ENCODE measurements at places on chromosomes 11 and 22.

- DNase-seq: no peak
Observed at GRCh38 chr11:100674212-100674611, 12.9 kb upstream of the ARHGAP42 start.

DNA sequence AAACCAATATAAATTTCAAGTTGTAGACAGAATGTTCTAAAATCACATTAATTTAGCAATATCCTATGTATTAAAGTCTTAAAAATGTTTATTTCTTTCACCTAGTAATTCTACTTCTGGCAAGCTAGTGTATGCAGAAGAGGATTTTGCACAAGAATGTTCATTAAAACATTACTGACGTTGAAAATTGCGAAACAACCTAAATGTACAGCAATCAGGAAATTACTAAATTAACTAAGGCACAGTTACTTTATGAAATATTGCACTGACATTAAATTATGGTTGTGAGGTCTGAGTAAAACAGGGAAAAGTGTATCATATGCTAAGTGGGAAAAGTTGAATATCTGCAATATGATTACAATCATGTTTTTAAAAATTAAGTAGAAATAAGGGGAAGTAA is 4.1 kb downstream of the SLC36A4 start:
- DNase-seq: no peak

- DNase-seq: no peak
Observed at GRCh38 chr11:57483562-57483918, 23.2 kb downstream of the RTN4RL2 start.

DNA sequence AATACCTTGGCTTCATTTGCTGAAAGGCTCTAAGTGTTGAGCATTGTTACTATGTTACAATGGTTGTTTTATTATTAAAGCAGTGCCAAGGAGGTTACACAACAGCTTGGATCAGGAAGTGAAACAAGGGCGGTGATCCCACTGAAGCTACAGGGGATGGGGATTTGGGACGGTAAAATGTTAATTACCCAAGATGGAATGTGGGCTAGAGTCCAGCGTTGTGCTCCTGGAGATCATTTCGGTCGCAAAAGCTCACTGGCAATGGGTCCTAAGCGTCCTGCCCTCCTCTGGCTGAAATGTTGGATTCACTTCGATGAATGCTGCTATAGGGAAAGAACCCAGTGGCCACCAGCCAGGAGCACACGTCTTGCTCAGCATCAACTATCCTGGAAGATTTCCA is 48.3 kb downstream of the FAM83F start:
- DNase-seq: no peak

GRCh38 chr22:36052505-36052941 is 23.9 kb upstream of the RBFOX2 start:
- no peak for DNase-seq

GRCh38 chr11:69002570-69003231 is 10.3 kb downstream of the MRGPRF start:
- no peak for DNase-seq

GRCh38 chr11:1514336-1515061 is 27.9 kb upstream of the MOB2 start:
- DNase-seq: no peak

GRCh38 chr11:133162227-133162626 is 370.1 kb downstream of the OPCML start:
- no peak for DNase-seq

DNA sequence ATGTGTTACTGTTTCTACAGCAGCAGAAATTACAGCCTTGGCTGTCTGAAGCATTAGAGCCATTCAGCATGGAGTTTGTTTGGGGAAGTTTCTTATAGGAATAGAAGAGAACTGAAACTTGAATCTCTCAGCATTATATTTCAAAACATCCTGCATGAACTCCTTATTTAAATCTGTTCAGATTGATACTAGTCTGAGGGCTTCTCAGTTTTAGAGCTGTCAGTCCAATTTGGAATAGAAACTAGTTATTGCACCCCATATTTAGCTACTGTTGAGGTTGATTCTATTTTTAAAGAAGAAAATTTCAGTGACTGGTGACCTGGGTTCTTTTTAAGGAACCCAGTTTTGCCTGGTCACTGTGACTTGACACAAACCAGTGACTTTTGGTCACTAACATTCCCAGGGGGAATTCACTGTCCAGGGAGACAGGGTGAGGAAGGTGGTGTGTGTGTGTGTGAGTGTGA is 126.0 kb upstream of the TTC12 start:
- no peak for DNase-seq

DNA sequence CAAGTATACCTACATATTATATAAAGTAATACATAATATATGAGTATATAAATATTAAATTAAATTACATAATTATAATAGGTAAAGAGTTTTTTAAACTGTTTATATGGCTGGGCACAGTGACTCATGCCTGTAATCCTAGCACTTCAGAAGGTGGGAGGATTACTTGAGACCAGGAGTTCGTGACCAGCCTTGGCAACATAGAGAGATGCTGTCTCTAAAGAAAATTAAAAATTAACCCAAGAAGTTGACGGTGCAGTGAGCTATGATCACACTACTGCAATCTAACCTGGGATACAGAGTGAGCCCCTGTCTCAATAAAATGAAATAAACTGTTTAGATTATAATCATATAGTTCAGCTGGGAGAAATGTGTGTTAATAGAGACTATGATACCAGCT is 363.0 kb downstream of the DDX10 start:
- no peak for DNase-seq

GRCh38 chr22:19942157-19943081 is 801 bp upstream of the TXNRD2 start:
- no peak for DNase-seq
